ENCODE measurements at places on chromosomes 16 and 17. TPM values are rescaled to one million over a fixed set of nuclear protein-coding genes. Genes with fewer than 3 reads are reported as not detected.

The FOXF1 gene
- total RNA-seq: 0.16 TPM

The STAC2 gene
- 0.18 TPM for total RNA-seq

The LRRC46 gene
- total RNA-seq: 0.42 TPM

The ZNF19 gene
- 2.3 TPM for total RNA-seq

The SLX4 gene
- 4.7 TPM for total RNA-seq

The CHRNE gene
- 1.4 TPM for total RNA-seq

The TRIM16 gene
- total RNA-seq: 23.2 TPM
